ENCODE measurements at places on chromosomes 5 and 9.

- DNase-seq: no peak
Observed at GRCh38 chr9:18756712-18757125, 276.3 kb downstream of the SAXO1 start.

DNA sequence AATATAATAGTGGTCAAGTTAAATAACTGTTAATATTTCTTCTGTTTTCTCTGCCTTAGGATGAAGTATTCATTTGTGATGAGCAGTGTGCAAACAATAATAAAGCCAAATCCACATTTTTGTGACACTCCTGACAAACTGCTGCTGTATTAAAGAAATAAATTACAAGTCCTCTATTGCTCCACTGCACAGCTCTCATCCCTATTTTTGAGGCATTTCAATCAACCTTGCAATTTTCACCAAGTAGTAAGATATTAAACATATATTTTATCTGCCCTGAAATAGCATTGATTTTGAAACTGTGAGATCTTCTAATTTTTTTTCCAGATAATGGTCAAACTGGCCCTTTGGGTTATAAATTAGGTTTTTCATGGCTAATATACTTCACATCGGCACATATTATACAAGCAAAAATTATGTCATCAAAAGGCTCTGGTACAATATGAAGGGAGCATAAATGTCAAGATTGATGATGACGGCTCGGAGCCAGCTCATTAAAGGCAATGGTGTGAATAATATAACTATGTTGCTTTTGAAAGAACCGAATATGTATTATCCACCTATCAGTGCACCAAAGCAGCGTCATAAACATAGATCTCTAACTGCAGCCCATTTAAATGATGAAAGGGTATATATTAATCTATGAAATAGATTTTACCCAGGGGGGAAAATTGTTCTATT, 764.9 kb downstream of the DNAH5 start:
- no peak for DNase-seq

DNA sequence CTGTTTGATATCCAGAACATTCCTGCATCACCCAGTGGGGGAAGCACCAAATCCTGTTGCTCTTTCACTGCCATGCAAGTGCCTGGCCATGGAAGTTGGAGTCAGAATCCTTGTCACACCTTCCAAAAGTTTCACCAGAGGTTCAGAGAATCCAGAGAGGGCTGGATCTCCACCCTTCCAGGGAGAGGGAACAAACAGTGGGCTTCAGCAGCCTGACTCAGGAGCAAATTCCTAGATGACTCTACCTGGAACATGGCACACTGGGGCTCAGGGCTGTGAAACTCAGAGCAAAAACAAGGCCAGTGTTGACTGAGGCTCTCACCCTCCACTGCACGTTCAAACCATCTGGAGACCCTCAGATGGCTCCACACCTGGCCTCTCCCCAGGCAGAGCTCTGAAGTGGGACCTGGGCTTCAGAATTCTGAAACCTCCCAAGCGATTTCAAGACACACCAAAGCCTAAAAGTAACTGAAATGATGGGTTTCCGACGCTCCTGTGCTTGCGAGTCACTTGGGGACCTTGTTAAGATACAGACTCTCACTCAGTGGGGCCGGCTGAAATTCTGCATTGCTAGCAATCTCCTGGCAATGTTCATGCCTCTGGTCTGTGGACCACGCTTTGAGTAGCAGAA, 205.9 kb downstream of the AUH start:
- DNase-seq: no peak

- DNase-seq: peak; percentile 10
Observed at GRCh38 chr5:158537366-158537765, 562.4 kb downstream of the EBF1 start.
